ENCODE measurements at places on chromosomes 2 and 18.

DNA sequence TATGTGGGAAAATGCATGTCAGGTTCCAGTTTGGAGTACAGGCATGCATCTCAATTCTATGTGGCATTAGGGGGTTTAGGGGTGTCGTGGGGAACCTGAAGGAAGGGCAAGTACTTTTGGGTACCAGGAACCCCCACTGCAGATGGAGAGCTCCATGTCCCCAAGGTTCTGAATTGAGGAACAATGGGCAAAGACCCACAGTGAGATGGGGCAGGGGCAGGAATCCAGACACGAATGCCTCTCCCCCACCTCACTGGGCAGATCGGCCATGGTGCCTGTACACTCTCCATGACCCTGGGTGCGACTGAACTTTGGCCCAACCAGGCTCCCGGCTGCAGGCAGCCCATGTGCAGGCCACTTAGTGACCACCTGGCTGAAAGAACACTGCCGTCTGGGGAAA is 209.3 kb downstream of the HAUS1 start:
- no peak for DNase-seq

GRCh38 chr2:34961822-34962221 is 1362.7 kb upstream of the FAM98A start:
- DNase-seq = no peak

- no peak for DNase-seq
Measured at GRCh38 chr2:41540272-41540998, 507.4 kb upstream of the PKDCC start.

- no peak for DNase-seq
Measured at GRCh38 chr2:53786352-53786704, 425 bp downstream of the ASB3 start.

DNA sequence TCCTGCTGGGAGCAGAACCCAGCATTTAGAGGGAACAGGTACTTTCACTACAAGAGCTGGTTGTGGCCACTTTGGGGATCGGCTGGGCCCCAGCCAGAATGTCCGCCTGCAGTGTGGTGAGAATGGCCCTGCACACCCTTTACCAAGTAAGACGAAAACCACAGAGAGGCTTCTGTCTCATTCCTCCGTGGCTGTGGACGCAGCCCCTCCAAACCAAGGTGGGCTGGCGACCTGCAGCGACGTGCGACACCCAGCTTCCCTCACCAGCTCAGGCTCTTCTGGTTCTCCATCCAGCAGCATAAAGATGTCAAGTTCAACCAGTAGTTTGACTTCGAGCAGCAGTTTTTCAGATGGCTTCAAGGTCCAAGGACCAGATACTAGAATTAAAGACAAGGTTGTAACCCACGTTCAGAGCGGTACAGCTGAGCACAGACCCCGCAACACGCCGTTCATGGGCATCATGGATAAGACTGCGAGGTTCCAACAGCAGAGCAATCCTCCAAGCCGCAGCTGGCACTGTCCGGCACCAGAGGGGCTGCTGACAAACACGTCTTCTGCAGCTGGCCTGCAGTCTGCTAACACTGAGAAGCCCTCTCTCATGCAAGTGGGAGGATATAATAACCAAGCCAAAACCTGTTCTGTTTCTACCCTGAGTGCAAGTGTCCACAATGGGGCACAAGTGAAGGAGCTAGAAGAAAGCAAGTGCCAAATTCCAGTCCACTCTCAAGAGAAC is 56.2 kb downstream of the WDSUB1 start:
- DNase-seq = no peak

DNA sequence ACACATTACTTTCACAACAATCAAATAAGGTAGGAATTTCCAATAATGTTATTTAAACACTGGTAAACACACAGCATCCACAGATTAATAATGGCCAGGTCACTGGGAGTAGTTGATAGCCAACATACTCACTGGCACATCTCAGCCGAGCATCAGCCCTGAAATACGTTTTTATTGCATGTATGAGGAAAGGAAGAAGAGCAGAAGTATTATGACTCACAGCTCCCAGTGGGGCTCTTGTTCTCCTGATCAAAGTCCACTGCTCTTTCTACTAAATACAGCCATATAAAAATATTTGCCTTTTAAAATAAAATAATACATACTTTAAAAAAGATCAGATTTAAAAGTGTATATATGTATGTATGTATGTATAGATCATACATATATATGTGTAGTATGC is 999.6 kb downstream of the SUCLG1 start:
- DNase-seq = no peak

DNA sequence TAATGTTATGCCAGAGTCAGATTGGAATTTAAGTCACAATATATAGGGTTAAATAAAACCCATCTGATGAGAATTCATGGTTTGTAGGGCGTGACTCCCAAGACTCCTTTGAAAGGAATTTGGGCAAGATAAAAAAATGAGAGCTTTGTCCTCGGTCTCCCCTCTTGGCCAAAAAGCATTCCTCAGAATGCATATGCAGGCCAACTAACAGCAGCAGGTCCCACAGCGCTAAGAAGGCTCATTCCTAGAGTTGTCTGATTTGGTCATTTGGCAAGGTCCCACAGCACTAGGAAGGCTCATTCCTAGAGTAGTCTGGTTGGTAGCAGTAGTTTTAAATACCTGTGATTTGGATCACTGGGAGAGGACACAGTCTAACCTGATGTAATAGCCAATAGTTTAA is 106.3 kb upstream of the B3GNT2 start:
- no peak for DNase-seq

DNA sequence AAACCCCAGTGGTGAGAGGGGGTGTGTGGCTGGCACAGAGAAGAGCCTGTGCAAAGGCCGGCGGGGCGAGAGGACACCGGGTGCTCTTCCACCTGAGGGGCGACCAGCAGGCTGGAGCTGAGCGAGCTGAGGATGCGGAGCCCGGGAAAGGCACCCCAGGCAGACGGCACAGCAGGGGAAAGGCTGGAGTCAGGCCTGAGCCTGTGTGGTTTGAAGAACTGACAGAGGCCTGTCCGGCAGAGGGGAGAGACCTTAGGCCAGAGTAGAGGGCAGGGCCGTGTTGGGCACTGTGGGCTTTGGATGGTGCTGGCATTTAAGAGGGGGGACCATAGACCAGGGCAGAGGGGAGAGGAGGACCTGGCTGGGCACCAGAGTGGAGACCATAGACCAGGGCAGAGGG is 149.8 kb downstream of the RTP5 start:
- DNase-seq = no peak

GRCh38 chr2:200677721-200678532 is 92.1 kb downstream of the AOX1 start:
- no peak for DNase-seq

DNA sequence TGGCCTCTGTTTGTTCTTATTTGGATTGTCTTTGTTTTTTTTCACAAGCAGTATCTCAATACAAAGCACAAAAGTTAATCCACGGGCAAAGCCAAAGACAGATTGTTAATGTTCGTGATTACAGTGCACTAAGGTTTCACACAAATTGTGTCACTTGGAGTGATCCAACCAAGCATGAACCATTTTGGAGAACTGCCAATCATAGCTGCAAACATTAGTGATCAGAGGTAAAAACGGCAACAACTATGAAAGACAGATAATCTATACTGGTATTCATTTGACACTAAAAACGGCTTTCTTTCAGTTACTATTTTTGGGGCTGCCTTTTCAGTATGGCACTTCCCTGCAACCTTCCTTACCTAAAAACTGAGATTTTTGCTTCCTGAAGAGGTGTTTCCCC is 213.1 kb upstream of the GULP1 start:
- no peak for DNase-seq

DNA sequence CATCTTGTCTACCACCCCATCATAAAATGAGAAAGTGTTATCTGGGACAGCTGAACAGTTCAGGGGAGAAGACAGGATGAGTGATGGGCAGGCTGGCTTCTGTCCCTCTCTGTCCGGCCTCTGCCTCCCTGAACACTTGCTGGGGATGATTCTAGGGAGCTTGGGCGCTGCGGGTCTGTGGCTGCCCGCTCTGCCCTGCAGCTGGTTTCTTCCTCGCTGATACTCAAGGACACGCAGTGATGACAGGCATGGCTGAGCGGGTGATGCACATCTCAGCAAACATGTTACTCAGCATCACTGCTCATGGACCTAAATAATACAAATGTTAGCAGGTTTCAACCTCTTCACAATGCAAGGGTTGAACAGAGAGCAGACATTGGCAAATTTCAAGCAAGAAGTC is 161.1 kb downstream of the TMEM18 start:
- DNase-seq = no peak

DNA sequence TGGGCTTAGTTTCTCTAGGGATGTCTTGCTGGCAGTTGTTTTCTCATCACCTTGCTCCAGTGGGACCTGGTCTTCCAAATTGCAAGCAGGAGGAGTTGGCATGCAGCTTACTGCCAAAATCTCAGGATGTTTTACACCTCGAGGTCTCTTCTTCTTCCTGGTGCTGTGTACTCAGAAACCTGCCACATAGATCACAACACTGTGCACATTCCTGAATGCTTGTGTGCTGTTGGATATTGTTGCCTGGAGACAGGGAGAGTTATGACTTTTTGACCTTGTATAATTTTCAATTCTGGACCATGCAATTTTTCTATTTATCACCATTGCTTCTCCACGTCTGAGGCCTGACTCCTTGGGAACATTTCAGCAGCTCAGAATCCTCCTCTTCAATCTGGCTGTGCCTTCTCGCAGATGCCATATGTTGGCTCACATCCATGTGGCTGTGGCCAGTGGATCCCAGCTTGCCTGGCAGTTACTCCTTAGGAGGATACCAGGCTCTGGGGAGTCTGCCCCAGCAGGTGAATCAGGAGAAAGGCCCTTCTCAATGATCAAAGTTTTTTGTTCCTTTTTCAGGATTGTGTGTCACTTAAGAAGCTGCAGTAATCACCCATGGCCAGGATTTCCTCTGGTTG is 489.3 kb downstream of the TSN start:
- no peak for DNase-seq

- no peak for DNase-seq
Measured at GRCh38 chr2:135890835-135891234, 14.6 kb upstream of the MCM6 start.

DNA sequence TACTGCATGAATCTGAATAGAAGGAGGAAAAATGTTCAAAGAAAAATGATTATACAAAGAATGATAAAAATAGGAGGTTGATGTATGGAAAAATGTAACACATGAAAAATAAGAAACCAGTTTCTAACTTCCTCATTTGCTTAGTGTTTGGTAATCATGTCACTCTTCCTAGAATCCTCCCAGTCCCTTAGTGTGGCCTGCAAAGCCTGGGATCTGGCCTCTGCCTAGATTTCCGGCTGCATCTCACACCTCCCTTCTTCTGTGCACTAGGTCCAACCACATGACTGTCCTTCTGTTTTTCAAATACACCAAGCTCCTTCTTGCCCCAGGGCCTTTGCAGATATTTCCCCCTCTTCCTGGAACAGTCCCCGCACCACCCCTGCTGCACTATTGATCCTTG is 76.8 kb upstream of the RBMS1 start:
- no peak for DNase-seq

DNA sequence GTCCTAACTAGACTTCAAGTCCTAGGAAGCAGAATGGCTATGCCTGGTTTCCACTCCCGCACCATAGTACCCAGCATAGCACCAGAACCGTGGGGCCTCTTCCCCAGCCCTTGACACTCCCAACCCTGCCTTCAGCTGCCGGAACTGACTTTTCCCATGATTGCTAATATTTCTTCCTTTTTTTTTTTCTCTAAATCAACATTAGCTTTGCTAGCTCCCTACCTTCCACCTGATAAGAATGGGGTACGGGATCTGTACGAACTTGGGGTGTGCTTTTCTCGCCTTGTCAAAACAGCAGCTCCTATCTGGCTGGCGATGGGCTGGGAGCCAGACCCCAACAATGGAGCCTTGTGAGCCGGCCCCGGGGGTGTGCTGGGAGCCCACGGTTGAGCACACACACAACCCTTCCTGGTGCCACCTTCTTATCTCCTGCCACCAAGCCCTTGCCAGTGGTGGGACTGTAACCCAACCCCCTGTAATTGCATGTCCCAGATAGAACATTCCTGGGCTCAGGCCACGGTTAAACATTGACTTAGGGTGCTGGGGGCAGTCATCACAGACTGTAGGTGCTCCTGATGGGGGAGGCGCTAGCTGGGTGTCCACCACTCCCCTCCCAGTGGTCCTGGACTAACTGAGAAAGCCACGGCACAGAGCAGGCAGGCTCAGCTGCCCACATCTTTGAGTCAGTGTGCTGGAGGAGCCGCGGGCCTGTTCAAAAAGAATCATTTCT is 213.0 kb upstream of the HAAO start:
- DNase-seq = no peak

GRCh38 chr2:226943862-226944620 is 108.2 kb downstream of the RHBDD1 start:
- no peak for DNase-seq

GRCh38 chr18:42330296-42330695 is 375.3 kb downstream of the PIK3C3 start:
- DNase-seq = no peak

DNA sequence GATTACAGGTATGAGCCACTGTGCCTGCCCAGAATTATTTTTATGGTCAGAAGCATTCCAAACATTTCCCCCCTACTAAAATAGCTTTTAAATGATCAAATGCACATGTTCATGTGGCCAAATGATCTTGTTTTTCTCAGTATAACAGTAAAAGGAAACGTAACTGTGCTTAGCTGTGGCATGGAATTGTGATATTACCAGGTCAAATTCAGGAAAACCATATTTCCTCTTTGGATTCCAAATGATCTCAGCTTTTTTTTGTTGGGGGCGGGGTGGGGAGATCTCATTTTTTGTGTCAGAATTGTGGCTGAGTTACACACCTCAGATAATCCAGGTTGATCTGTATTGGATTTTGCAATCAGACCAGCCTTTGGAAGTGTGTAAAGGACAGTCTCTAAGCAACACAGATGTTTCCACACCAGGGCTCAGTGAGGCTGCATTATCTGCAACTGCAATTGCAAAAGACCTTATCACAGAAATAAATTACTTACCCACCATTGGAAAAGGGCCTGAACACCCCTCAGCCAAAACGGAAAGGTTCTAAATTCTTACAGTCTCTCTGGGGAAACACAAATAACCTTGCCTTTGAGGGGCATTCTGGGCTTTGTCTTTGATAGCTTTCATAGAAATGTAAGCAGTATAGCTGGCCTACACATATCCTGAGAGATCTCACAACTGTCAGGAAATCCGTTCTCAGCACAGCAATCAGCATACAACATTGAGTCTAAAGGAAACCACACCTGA is 8.4 kb downstream of the CASP10 start:
- DNase-seq = no peak

- no peak for DNase-seq
Measured at GRCh38 chr2:54995553-54995952, 54.7 kb downstream of the RTN4 start.

- no peak for DNase-seq
Measured at GRCh38 chr2:219149667-219150066, 10.9 kb downstream of the NHEJ1 start.

GRCh38 chr2:4715065-4715464 is 977.1 kb upstream of the SOX11 start:
- no peak for DNase-seq

DNA sequence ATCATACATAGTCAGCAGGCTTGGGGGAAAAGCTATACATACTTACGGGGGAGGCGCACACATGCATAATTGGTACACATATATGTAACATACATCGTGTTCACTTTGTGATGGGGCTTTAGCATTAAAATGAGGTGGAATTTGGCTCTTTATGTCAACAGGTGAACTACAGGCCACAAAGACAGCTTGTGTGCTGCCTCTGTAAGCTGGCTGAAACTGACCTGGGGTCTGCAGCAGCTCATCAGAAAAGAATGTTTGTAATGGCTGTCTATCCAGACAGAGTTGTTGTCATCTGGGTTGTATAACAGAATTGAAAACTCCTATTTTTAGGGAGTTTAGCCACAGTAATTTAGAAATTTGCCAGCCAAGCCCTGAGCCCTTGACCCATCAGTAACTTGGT is 4.7 kb upstream of the KCNG3 start:
- DNase-seq = no peak

- DNase-seq = no peak
Measured at GRCh38 chr2:239596253-239596652, 195.4 kb upstream of the HDAC4 start.

Measured in stimulated activated CD8-positive, alpha-beta memory T cell treated with anti-CD3 and anti-CD28 coated beads, Interleukin-15, amount 100 ng/mL, for 4 hours (primary cell).